ENCODE measurements at places on chromosomes 3 and 15.

DNA sequence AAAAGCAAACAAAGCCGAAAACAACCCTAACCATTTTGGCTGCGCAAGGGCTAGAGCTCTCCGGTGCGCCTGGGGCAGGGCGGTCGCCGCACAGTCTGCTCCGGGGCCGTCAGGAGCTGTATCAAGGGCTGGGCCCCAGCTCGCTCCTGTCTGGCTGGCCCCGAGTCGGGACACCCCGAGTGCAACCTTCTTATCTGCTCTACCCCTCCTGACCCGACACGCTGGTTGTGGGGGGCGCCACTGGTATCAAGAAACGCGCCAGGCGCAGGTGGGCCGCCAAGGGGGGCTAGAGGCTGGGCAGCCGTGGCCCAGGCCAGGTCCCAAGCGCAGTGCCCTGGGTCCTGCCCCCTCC lies 36.0 kb downstream of the NR2F2 start:
- DNase-seq, result no peak

GRCh38 chr15:63448266-63448665 lies 56.1 kb upstream of the USP3 start:
- DNase-seq, result no peak

GRCh38 chr15:41661518-41662225 lies 1.5 kb downstream of the MGA start:
- peak; percentile 77 for DNase-seq

- no peak for DNase-seq
Observed at GRCh38 chr3:172415323-172415722, 32.9 kb downstream of the GHSR start.

GRCh38 chr3:16725972-16726371 lies 120.7 kb upstream of the DAZL start:
- DNase-seq, result no peak

DNA sequence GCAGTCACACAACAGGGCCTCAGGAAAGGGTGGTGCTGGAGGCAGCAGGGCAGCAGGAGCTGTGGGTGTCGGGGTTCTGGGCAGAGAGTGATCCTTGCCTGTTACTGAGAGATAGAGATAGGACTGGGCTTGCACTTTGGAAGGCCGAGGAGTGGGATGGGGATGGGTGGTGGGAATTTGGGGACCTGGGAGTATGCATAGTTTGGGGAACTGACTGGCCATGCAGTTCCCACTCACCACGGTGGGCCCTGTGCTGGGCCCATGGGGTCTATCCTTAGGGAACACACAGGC lies 192.5 kb upstream of the LINGO1 start:
- DNase-seq, result no peak

- DNase-seq, result no peak
Observed at GRCh38 chr3:23793528-23794134, 12.1 kb upstream of the UBE2E1 start.

DNA sequence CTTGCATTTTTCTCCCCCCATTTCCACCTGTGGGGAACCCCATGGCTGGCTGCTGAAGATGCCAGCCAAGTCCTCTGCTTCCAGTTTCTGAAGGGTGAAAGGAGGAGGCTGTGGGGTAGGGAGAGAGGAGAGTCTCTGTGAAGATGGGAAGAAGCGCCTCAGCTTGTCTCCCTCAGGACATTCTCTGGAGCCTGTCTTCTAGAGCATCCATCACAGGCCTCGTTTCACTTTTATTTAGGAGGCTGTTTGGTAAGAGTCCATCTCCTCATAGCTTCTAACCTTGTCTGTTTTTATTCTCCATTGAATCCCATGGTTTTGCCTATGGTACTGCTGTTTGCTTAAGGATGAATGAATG lies 8.8 kb upstream of the LCTL start:
- no peak for DNase-seq

DNA sequence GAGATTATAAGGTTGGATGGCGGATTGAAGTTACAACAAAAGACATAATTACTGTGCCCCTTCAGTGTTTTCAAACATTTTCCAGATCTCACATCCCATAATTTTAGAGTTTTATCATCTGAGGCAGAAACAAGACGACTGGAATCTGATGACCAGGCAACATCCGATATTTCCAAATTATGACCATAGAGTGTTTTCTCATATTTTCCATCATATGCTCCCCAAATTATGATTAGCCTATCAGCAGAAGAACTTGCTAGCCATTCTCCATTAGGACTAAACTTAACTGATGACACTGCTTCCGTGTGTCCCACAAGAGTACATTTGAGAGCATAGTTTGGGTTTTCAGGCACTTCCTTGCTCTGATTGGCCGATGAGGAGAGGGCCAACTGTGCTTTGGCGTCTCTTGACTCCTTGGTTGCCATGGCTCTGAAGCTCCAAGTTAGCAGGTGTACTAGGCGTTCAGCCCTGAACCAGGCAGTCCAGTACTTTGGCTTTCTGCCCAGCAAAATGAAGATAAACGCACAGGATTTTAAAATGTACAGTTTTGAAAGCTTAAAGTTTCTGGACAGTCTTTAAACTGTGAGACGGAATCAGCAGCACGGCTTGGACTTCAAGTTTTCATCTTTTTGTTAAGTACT lies 638 bp downstream of the WDR5B start:
- DNase-seq, result peak; percentile 58

- DNase-seq, result no peak
Observed at GRCh38 chr3:3907023-3907422, 107.8 kb downstream of the LRRN1 start.

DNA sequence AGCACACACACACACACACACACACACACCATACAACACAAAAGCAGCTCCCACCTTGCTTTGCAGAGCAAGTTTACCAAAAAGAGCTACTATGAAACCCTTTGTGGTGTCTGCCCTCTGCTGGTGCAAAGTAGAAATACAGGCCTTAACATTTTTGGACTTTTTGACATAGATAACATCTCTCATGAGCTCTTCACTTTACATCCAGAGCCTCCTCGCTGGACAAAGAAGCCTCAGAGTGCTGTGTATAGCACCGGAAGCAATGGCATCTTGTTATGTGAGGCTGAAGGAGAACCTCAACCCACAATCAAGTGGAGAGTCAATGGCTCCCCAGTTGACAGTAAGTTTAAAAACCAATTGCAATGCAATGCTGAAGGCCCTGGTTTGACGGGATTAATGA lies 157.9 kb downstream of the CHL1 start:
- DNase-seq, result peak; percentile 28

DNA sequence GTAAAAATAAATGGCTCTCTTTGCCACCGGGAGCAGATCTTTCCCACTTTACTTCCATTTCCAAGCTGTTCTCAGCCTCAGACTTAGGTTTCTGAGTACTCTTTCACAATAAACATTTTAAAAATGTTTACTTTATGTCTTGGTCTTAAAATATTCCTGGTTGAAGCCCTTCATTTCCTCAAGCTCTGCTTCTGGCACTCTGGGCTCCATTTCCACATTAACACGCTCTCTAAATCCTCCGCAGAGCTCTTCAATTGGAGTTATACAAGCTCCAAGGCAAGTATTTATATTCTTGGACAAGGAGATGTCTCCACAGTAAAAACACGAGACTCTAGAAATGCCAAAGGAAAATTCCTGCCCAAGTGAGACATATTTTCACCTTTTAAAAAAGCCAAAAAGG lies 169.3 kb downstream of the GREM1 start:
- no peak for DNase-seq

GRCh38 chr3:27528791-27529190 lies 44.6 kb upstream of the SLC4A7 start:
- no peak for DNase-seq

GRCh38 chr15:95994418-95994817 lies 336.1 kb upstream of the NR2F2 start:
- DNase-seq, result no peak

GRCh38 chr3:186150041-186150830 lies 41.3 kb upstream of the ETV5 start:
- no peak for DNase-seq

DNA sequence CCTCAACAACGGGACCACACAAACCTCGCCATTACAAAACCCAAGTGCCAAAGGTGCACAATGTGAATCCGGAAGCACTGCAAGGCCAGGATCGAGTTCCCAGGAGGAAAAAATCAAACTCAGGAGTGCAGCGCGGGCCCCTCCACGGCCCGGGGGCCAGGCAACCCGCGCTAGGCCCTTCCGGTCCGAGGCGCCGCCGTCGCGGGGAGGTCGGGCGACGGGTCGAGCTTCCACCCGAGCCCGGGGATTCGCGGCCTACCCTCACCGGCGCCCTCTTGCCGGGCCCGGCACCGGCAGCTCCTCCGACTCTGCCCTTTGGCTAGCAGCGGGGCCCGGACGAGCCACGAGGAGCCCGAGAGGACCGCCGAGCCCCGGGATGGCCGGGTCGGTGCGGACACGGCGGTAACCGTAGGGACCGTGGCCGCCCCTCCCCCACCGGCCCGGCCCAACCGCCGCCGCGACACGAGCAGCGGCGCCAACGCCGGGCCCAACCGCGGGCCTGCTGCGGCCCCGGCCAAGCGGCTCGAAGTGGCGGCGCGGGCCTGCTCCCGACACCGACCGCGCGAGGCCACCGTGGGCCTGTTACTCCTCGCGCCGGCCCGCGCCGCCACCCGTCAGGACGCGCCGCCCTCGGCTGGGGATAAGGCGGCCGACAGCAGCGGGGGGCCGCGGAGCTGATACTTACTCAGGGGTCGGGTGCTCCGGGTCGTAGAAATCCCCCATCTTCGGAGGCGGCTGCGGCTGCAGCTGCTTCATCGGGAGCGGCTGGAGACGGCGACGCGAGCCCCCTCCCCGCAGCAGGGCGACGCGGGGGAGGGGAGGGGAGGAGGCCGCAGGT lies 525 bp downstream of the SETD2 start:
- DNase-seq, result peak; percentile 64

DNA sequence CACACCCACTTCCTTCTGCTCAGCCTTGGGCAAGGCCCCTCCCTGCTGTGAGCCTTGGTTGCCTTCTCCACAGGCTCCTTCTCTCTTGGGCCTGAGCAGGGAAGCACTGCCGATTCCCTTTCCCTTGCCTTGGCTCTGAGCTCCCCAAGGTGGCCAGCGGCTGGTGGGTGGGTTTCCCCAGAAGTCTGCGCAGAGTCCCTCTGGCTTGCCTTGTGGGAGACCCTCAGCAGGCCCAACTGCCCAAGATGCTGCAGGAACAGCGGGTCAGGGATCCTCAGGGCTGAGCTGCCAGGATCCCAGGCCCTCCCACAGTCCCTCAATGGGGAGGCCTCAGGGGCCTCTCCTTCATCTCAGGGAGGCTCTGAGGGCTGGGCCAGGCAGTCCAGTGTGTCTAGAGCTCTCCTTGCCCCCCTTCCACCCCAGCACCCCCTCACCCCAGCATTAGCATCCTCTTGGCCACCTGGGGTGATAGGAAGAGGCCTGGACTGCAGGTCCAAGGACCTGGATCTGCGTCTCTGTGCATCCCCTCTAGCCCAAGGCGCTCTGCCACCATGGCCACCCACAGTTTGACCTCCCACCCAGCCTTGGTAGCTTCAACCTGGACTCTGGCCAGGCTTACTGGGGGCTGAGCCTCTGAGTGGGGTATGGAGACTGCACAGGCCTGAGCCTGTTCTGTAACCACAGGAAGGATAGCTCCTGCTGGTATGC lies 68.6 kb downstream of the EXOG start:
- no peak for DNase-seq

- DNase-seq, result no peak
Observed at GRCh38 chr3:114558271-114558670, 264.4 kb downstream of the TIGIT start.

- DNase-seq, result no peak
Observed at GRCh38 chr3:127177226-127177625, 15.7 kb upstream of the PRR23E start.

DNA sequence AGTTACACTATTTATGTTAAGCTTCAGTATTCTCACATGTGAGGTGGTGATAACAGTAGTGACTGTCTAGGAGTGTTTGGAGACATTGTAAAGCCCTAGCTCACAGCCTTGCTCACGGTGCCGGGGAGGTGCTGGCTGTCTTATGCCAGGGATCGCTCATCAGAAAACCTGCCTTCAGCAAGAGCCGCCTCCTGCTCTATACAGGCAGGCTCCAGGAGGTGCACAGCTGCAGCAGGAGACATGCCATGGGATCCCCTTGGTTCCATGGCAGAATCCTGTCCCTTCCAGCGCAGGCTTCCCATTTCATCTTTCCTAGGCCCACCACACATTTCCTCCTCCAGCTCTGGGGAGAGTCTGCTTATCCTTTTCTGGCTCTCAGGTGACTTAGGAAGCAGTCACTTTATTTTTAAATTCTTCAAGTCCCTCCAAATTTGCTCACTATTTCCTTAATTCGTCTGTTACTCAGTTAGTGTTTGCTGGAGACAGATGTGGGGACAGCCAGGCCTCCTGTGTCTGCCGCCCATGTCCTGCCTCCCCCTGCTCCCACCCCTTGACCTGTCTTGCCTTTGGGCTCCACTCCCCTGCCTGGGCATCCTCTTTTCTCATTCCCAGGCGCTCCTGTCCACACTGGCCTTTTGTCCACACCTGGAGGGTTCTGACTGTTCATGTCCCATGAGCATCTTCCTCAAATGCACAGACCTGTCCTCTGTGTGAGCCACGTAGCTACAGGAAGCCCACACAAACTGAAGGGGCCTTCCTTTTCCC lies 31.7 kb downstream of the SLCO2A1 start:
- no peak for DNase-seq

GRCh38 chr3:61057464-61057863 lies 193.8 kb downstream of the FHIT start:
- DNase-seq, result no peak

- no peak for DNase-seq
Observed at GRCh38 chr3:138065949-138066348, 49.5 kb downstream of the DZIP1L start.

DNA sequence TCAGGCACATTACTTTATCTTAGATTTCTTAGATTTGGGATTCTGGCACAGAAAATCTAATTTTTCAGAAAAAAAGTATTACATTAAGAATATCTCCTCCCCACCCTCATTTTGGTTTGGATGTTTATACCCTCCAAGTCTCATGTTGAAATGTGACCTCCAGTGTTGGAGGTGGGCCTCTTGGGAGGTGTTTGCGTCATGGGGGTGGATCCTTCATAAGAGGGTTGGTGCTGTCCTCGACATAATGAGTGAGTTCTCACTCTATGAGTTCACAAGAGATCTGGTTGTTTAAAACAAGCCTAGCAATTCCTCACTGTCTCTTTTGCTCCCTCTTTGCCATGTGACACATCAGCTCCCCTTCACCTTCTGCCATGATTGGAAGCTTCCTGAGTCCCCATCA lies 45.6 kb upstream of the WWTR1 start:
- no peak for DNase-seq

DNA sequence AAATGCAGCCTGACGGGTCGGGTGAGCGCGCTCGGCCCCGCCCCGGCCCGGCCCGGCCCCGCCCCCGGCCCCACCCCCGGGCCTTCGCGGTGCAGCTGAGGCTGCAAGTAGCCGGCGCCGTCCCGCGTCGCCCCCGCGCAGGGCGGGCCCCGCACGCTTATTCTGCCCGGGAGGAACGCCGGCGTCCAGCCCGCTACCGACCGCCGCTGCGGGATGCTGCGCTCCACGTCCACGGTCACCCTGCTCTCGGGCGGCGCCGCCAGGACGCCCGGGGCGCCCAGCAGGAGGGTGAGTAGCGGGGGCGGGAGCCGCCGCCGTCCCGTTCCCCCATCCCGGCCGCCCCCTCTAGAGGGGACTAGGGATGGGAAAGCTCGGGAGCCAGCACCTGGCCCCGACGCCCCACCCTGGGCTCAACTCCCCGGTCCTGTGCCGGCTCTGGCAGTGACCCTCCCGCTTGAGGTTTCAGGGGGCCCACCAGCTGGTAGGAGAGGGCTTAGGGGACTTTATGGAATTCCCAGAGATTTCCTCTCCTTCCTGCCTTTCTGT lies at the start of gene MYZAP:
TSS of gene MYZAP (plus strand) at position 83 of the 546 bp plus-strand sequence. CDS start at position 214, 131 bp downstream.
- DNase-seq, result peak; percentile 47

- DNase-seq, result no peak
Observed at GRCh38 chr15:61032600-61033286, 196.4 kb downstream of the RORA start.

- DNase-seq, result peak; percentile 79
Observed at GRCh38 chr15:98292442-98293240, 332.1 kb downstream of the ARRDC4 start.

GRCh38 chr3:45104715-45105711 lies 41.2 kb downstream of the CDCP1 start:
- DNase-seq, result no peak

Data from stimulated activated CD8-positive, alpha-beta memory T cell treated with anti-CD3 and anti-CD28 coated beads, Interleukin-4, amount 100 ng/mL, for 48 hours (primary cell).